Breast epithelium (tissue), 4 donors: ENCODE measurements at places on chromosomes 16 and 17. TPM values are rescaled to one million over a fixed set of nuclear protein-coding genes. Genes with fewer than 3 reads are reported as not detected.

The MPO gene
- 0.16 TPM for total RNA-seq

The VAT1 gene
- total RNA-seq, result 402 TPM

The FOXL1 gene
- total RNA-seq, result 1.5 TPM

The RNF222 gene
- total RNA-seq, result not detected

The JPH3 gene
- not detected for total RNA-seq

The HOXB8 gene
- total RNA-seq, result 4.6 TPM

The THUMPD1 gene
- total RNA-seq, result 76.3 TPM

The DPEP2 gene
- total RNA-seq, result 2.5 TPM

The EXOC3L1 gene
- 2.2 TPM for total RNA-seq

The COQ7 gene
- total RNA-seq, result 13.8 TPM

The NUPR1 gene
- total RNA-seq, result 34.2 TPM

The GAA gene
- total RNA-seq, result 80.3 TPM

The PYCARD gene
- 50.2 TPM for total RNA-seq

The ZNF821 gene
- total RNA-seq, result 11.1 TPM

The SLFN12L gene
- total RNA-seq, result 3.5 TPM

The KRT16 gene
- 51.8 TPM for total RNA-seq

The ORC6 gene
- 0.66 TPM for total RNA-seq

The SDR42E1 gene
- 6.9 TPM for total RNA-seq

The TOM1L1 gene
- total RNA-seq, result 47.2 TPM

The SOST gene
- not detected for total RNA-seq

The STH gene
- total RNA-seq, result not detected

The FOXJ1 gene
- not detected for total RNA-seq

The SLC9A5 gene
- total RNA-seq, result 1.3 TPM

The KRT40 gene
- total RNA-seq, result not detected

The TP53TG3C gene
- not detected for total RNA-seq

The CDH11 gene
- 70.0 TPM for total RNA-seq

The KRTAP4-9 gene
- not detected for total RNA-seq

The TERF2IP gene
- 68.2 TPM for total RNA-seq

The ST6GALNAC2 gene
- total RNA-seq, result 39.8 TPM

The PABPN1L gene
- total RNA-seq, result not detected

The FAM20A gene
- 28.8 TPM for total RNA-seq

The C17orf78 gene
- not detected for total RNA-seq

The AGRP gene
- total RNA-seq, result not detected

The PMP22 gene
- total RNA-seq, result 152 TPM

The TMC5 gene
- 40.3 TPM for total RNA-seq

The TBC1D3H gene
- total RNA-seq, result not detected

The TMEM92 gene
- not detected for total RNA-seq

The CX3CL1 gene
- 6.2 TPM for total RNA-seq

The SP2 gene
- total RNA-seq, result 4.6 TPM

The NDUFAB1 gene
- total RNA-seq, result 59.4 TPM

The LRRC37A gene
- total RNA-seq, result 4.3 TPM

The YBX2 gene
- 2.9 TPM for total RNA-seq
